Bronchial epithelial cell (primary cell): ENCODE measurements at places on chromosomes 16 and 17.
A peak's percentile ranks its signal among the peaks of the same experiment; 100 is the strongest.

GRCh38 chr17:64781014-64781756 is 119.1 kb upstream of the SMURF2 start:
- DNase-seq = peak; percentile 29

DNA sequence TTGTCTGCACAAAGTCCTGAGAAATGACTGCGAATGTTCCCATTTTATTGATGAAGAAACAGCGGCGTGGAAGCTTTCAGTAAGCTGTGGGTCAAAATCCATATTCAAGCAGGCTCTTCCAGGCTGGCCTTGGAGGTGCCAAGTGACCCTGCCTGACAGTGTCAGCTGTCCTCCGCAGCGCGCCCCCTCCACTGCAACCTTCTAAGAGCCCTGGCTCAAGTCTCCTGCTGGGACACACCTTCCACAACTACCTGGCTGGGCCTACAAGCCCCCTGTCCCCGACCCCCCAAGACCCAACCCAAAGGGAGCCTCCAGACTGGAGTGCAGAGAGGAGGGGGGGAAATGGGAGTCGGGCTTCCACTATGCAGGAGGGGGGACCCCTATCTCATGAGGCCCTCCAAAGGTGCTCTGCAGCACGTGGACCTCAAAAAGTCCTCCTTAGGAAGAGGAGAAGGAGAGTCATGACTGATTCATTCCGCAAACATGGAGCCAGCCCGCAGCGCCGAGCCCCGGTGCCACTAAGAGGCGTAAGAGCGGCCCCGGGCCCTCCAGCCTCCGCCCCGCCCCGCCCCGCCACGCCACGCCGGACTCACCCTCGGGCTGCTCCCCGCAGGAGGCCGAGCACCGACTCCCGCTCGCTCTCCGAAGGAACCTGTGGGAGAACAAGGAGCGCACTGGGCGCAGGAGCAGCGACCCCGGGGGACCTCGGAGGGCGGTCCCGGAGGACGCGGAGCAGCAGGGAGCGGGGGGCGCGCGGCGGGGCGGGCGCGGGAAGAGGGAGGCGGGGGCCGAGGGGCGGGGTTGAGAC is 574 bp downstream of the MPP3 start:
- DNase-seq = peak; percentile 73

DNA sequence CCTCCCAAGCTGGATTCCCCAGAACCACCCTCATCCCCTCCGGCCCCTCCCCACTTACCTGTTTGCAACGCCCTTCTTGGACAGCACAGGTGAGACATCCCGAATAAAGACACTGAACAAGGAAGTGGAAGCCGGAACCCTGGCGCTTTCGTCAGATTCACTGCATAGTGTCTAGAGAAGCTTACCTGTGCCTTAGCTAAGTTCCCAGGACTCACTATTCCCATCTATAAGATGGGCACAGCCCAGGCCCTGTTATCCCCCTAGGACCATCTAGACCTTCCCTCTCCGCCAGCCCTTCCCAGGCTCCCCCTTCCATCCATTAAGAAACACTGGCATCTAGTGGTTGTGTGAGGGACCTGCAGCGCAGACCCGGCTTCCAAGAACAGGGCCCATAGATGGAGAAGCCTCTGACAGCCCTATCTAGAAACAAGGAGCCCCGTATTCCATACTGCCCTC is 26.9 kb upstream of the RPL38 start:
- DNase-seq = peak; percentile 49

- DNase-seq = peak; percentile 39
These were observed 25.3 kb downstream of the IGF2BP1 start for GRCh38 chr17:49022391-49022941.

DNA sequence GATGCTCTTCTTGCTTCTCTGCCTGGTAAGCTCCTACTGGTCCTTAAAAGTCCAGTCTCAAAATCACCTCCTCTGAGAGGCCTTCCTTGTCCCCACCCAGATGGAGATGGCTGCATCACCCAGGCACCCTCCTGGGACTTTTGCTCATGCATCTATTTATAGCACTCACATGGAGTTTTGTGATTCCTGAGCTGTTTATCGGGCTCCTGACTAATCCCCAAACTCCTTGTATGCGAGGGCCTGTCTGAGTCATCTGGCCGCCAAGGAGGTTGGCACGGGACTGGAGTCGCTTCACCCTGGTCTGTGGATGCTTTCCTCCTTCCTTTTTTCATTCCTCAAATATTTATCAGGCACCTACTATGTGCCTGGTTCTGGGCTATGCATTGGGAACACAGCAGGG is 2.3 kb upstream of the MAP2K3 start:
- DNase-seq = peak; percentile 92

- no peak for DNase-seq
These were observed 53.9 kb downstream of the MYO1D start for GRCh38 chr17:32822996-32823395.

GRCh38 chr17:80832266-80832676 is 159.4 kb upstream of the CHMP6 start:
- peak; percentile 46 for DNase-seq

DNA sequence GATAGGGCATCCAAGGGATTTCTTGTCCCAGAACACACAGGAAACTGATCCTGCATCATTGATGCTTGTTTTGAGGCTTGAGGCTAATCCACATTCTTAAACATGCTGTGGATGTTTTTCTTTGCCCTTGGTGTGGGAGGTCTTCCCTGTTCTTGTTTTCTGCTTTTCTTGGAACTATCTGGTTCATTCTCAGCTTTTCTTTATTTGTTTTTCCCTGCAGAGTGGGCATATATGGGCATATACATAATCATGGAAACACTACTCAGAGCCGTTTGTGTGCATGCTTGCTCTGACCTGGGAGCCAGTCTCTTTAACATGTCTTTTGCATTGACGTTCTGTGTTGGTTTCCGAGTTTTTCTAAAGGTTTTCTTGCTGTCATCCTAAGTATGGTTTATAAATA is 300.0 kb downstream of the SNX29 start:
- no peak for DNase-seq

DNA sequence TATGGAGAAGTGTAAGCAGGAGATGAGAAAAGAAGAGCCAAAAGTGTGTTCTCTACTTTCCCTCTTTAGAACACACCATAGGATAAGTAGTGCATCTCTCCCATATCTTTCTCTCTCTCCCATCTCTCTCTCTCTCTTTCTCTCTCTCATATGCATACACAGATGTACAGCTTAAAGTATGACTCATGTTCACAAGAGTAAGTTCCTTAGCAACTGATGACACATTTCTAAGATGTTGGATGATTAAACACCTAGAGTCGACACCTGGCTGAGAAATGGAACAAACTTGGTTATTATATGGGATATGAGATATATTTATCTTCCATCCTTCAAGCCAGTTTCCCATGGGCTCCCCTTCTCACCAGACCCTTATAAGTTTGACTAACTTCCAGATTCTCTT is 113.5 kb downstream of the TMEM132E start:
- DNase-seq = peak; percentile 81

- peak; percentile 97 for DNase-seq
These were observed 39.0 kb downstream of the SMURF2 start for GRCh38 chr17:64622931-64623654.

GRCh38 chr16:87380881-87381280 is 2.7 kb downstream of the FBXO31 start:
- no peak for DNase-seq

- DNase-seq = no peak
These were observed 83.4 kb downstream of the TNFRSF13B start for GRCh38 chr17:16888413-16889087.

GRCh38 chr17:74937064-74938051 is 1.7 kb downstream of the OTOP3 start:
- DNase-seq = no peak

- no peak for DNase-seq
These were observed 25.5 kb downstream of the COPZ2 start for GRCh38 chr17:48012151-48012520.

GRCh38 chr17:1217089-1217385 is 37.3 kb upstream of the ABR start:
- no peak for DNase-seq

DNA sequence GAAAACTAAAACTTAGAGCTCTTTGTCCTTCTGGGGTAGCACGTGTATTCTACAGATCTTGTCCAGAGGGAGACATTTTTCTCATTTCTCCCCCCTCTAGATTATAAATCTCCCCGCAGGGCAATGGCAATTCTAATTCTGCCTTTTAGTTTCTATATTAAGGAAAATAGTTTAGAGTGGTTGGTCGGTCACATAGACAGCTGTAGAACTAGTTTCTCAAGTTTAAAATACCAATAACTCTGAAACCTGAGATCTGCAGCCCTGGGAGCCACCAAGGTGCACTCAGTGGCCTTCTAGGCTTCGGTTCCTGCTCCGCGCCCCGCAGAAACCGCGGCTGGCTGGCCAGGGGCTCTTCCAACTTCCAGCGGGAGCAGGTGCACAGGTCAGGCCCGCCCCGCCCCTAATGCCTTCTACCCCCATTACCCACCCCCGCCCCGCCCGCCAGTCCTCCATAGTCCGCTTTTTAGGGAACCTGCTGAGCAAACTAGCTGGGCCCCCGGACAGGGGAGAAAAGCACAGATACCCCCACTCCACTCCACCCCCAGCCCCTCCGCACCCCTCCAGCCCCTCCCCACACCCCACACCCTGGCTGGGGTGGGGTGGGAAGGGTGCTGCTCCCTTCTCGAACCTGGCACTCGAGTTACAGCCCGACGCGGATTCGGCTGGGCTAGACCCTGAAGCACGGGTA is 431 bp downstream of the SLFN11 start:
- no peak for DNase-seq

- no peak for DNase-seq
These were observed 12.4 kb downstream of the SLFN5 start for GRCh38 chr17:35255316-35255715.

- no peak for DNase-seq
These were observed 46.4 kb downstream of the PITPNM3 start for GRCh38 chr17:6509921-6510320.

DNA sequence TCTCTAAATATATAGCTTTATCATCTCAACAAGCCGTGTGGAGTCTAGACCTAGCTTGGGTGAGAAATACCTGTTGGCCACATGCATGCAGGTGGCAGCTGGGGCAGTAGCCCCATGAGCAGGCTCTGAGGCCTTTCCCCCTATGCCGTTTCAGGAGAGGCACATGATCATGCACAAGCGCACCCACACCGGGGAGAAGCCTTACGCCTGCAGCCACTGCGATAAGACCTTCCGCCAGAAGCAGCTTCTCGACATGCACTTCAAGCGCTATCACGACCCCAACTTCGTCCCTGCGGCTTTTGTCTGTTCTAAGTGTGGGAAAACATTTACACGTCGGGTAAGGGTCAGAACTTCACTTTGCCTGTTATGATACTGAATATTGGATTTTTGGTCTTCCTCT is 16.7 kb upstream of the CARMIL2 start:
- DNase-seq = no peak

- peak; percentile 55 for DNase-seq
These were observed 5.1 kb upstream of the NT5M start for GRCh38 chr17:17298108-17298507.

- no peak for DNase-seq
These were observed 277.6 kb downstream of the CBLN1 start for GRCh38 chr16:49003992-49004391.

- peak; percentile 85 for DNase-seq
These were observed 6.7 kb downstream of the NTHL1 start for GRCh38 chr16:2040787-2041522.

GRCh38 chr17:78933959-78934568 is 8.9 kb upstream of the TIMP2 start:
- DNase-seq = peak; percentile 86

GRCh38 chr17:37111329-37111728 is 162.6 kb downstream of the AATF start:
- DNase-seq = no peak

- no peak for DNase-seq
These were observed 16.3 kb upstream of the MAP3K14 start for GRCh38 chr17:45332989-45333701.

DNA sequence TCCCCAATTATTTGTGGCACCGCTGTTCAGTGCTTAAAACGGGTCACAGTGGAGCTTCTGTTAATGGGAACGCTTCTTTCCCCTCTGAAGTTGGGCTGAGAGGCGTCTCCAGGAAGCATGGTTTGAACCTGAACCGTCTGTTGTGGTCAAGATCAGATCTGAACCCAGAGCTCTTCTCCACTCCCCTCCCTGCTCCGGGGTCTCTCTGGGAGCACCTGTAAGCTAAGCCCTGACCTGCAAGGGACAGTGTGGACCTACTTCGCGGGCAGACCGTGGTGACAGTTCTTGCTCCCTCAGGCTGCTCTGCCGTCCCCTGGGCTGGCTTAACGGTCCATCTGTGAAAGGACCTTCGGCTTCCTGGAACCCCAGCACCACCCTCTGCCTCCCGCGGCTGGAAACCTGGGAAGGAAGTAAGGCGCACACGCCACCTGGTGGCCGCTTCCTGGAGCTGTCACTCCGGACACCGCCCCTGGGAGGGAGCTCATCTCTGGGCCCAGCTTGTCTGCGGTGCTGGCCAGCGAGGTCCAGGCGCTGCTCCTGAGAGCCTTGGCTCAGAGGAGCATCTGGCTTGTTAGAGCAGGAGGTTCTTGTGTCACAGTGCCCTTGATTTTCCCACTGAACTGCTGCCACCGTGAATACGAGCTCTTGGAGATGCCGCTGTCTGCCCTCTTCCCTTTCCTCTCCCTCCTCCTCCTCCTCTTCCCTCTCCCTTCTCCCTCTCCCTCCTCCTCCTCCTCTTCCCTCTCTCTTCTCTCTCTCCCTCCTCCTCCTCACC is 518.5 kb upstream of the EEF2KMT start:
- DNase-seq = no peak

DNA sequence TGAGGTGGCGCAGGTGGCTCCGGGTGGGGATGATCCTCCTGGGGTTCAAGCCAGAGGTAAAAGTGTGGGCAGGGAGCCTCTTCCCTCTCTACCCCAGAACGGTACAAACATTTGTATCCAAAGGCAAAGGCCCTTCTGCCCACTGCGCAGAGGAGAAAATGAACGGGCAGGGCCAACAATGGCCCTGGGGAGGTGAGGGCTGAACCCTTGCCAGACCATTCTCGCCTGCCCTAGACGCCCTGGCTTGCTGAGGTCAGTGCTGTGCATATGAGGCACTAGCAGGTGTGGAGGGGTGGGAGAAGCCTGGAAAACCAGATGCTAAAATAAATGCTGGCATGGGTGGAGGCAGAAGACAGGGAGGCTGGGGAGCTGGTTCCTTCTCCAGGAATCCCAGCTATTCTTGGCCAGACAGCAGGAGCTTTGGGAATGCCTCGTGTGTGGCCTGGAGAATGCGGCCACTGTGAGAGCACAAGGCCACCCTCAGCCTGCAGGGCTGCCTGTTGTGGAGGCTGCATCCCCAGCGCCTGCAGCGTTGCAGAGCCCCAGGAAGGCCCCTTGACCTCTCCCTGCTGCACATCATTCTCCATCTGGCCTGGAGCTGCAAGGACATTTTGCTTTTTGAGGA is 4.5 kb downstream of the C17orf50 start:
- DNase-seq = no peak

DNA sequence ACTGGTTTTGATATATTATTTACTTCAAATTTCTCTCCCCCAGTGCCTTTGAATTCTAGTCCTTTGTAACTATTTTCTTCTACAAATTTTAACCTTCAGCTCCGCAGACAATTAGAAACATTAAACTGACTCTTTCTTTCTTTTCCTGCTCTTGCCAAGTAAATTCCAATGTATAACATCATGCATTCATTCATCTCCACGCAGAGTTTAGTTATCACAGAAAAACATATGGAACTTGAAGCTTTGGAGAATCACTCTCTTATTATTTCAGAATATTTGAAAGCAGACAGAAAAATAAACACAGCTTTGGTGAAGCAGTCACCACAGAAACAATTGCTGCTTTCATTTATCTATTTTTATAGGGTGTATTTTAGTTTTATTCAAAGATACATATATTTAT is 778.7 kb upstream of the CDH8 start:
- no peak for DNase-seq

- DNase-seq = no peak
These were observed 459.8 kb downstream of the PMP22 start for GRCh38 chr17:14805348-14805747.

GRCh38 chr17:43547659-43548256 is 1.6 kb upstream of the ETV4 start:
- peak; percentile 68 for DNase-seq

GRCh38 chr16:30946671-30947540 is 2.0 kb upstream of the ORAI3 start:
- no peak for DNase-seq
